ENCODE measurements at places on chromosomes 2 and 18.

DNA sequence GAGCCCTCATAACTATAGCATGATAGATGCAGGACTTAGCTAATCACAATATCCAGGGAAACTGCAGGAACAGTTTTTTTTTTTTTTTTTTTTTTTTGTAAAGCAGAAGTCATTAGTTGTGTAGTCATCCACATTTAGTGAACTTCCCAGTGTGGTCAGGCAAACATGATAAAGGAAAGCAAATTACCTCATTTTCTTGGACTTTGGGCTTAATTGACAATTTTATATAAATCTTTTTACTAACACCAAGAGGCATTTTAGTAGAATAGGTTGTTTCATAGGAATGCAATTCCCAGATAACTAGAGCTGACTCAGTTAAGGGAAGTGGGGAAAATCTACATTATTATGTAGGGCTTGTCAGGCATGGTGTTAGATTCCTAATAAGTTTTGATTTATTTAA, 142.7 kb upstream of the GCFC2 start:
- no peak for DNase-seq

DNA sequence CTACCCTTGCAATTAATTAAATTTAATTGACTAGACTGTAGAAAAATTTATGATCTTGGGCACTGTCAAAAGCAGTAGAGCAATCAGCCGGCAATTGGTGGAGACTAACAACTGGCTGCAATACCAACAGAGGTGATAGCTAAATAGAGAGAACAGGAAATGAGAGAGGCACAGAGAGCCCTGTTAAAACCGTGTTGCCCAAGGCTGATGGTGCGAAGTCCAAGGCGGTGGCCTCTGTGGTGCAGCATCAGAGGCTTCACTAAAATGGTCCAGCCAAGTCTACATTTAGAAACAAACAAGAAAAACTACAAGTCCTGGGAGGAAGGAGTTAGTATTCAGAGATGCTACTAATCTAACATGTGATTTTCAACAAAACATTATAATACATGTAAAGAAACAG, 115.6 kb downstream of the NETO1 start:
- no peak for DNase-seq

GRCh38 chr2:68385220-68385906, 20.3 kb downstream of the PLEK start:
- DNase-seq: no peak

DNA sequence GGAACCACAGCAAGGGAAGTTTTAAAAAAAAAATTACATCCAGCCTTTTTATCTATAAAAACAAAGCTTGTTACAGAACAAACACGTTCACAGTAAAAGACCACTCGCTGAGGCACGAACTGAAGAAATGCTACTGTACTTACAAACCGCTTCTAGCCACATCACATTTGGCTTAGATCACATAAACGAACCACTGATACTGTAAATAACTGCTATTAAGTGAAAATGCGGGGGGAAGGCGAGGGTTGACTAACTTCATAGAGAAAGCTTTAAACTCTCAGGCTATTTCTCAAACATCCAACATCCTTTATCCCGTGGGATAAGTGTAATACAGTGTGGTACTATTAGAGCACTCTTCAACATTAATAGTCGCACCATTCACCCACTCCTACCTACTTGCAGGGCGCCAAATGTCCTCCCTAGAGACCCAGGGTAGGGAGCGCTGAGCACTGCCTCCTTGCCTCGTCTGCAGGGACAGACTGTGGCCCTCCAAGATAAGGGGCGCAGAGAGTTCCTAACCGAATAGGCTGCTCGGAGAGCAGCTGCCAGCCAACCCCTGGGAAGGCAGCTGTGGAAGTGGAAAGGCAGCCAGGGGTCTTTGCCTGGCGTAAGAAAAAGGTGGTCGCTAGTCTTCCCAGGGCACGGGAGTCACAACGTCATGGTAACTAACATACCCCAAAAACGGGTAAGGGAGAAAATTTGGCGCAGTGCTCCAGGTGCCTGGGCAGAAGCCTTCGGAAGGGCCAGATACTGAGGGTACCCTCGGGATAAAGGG, 854 bp downstream of the GPR155 start:
- DNase-seq: no peak

DNA sequence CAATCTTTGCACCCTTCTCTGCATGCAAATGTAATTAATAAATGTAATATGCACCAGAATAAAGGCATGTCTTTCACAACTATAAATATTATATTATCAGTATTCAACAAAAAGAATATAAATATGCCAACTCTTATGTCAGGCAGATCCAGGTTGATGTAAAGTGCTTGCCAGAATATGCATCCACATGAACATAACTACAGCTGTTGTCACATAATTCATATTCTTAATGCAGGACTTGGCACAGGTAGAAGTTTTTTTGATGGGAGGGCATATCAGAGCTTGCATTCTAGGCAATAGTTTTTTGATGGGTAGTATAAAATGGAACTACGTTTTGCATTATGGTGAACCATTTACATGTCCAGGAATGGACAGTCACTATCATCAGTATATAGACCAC, 544.3 kb downstream of the ZNF804A start:
- DNase-seq: no peak

DNA sequence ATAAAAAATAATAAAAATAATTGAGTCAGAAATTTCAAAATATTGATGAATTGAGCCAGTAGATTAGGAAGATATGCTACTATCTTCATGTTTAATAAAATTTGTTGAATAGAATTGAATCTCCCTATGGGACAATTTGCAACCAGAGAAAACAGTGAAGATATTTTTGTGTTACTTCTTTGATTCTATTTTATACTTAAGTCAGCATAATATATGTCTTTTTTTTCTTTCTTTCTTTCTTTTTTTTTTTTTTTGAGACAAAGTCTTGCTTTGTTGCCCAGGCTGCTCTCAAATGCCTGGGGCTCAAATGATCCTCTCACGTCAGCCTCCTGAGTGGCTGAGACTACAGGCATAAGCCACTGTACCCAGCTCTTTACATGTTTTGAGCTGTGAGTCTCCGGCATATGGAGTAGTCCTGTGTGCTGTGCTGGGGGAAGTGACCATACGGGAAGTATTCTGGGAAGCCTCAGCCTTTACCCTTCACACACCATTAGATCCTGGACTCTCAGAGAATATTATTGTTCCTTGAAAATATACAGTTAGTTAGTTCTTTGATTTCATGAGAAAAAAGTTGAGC, 13.8 kb upstream of the IAH1 start:
- no peak for DNase-seq

DNA sequence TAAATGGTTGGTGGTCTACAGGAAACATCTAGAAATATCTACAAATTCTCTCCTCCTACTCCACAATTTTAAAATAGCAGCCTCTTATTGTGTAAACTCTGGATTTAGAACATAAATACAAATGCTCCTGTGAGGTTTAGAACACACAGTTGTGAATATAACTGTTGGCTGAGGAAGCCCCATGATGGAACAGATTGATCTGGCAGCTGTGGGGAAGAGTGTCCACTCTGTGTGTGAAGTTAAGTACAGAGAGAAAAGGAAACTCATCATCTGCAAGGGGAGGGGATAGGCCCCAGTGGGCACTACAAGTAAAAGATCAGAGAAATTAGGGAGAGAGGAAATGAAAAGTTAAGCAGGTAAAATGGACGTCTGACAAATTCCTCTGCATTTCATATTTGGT, 422.7 kb upstream of the FSHR start:
- DNase-seq: no peak

Measured in stimulated activated CD8-positive, alpha-beta memory T cell treated with anti-CD3 and anti-CD28 coated beads, Interleukin-4, amount 100 ng/mL, for 1 hour (primary cell).